ENCODE measurements at places on chromosomes 11 and 22. TPM values are rescaled to one million over a fixed set of nuclear protein-coding genes. Genes with fewer than 3 reads are reported as not detected.
A peak's percentile ranks its signal among the peaks of the same experiment; 100 is the strongest.

The CD3G gene
- not detected for total RNA-seq

The KCNJ11 gene
- 5.9 TPM for total RNA-seq

The RAC2 gene
- total RNA-seq, result not detected

The SSTR3 gene
- total RNA-seq, result not detected

The FAR1 gene
- total RNA-seq, result 88.5 TPM

The LINC01488 gene
- not detected for total RNA-seq

The SLC22A9 gene
- total RNA-seq, result not detected

The ALDH3B2 gene
- total RNA-seq, result not detected

The RIC3 gene
- not detected for total RNA-seq

- H3K4me3 ChIP-seq, result no peak overlapping the region
- peaks cover 28% of the 10 kb centered on the region for H3K4me1 ChIP-seq
- H3K36me3 ChIP-seq, result no peaks in the 10 kb centered on the region
- no peaks in the 10 kb centered on the region for H3K27me3 ChIP-seq
- H3K27ac ChIP-seq, result peak overlapping the region; percentile 33
Measured at GRCh38 chr22:25084405-25085107, 115.1 kb upstream of the CRYBB3 start.

- DNase-seq, result peak; percentile 74
- no peaks in the 10 kb centered on the region for H3K36me3 ChIP-seq
- H3K4me1 ChIP-seq, result no peaks in the 10 kb centered on the region
- H3K27ac ChIP-seq, result no peak overlapping the region
- no peak overlapping the region for H3K4me3 ChIP-seq
Measured at GRCh38 chr11:111777094-111778046, 11.2 kb upstream of the PPP2R1B start.

DNA sequence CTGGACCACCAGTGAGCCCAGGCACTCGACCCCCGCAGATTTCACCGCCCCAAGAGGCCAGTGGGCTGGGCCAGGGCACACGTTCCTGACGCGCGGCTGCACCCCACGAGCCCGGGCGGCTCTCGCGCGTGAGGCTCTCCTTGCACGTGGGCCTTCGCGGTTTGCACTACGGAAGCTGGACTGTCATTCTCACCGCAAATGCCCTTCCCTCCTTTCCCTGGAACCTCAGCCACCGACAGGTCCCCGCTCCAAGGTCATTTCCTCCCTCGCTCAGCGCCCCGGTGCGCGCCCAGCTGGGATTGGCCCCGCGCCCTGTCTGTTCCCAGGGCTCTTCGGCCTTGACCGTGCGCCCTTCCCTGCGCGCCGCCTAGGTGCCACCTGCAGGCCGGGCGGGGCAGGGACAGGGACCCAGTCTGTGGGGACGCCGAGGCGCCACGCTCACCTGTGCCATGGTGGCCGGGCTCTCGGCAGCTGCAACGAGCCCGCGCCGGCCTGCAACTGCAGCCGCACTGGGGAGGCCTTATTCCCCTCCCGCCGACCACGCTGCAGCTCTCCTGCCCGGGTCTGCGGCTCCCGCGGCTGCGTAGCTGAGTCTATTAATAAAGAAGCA, 2.1 kb upstream of the CPT1A start:
- H3K27ac ChIP-seq, result no peak overlapping the region
- H3K4me3 ChIP-seq, result no peak overlapping the region
- H3K4me1 ChIP-seq, result no peaks in the 10 kb centered on the region
- H3K27me3 ChIP-seq, result no peaks in the 10 kb centered on the region

- no peak overlapping the region for H3K27ac ChIP-seq
- H3K4me1 ChIP-seq, result 0 out of 2 replicates have a peak, but pooled peaks cover 2% of the 10 kb centered on the region
- H3K4me3 ChIP-seq, result no peak overlapping the region
- DNase-seq, result no peak
Measured at GRCh38 chr11:79026803-79027445, 413.9 kb downstream of the TENM4 start.

DNA sequence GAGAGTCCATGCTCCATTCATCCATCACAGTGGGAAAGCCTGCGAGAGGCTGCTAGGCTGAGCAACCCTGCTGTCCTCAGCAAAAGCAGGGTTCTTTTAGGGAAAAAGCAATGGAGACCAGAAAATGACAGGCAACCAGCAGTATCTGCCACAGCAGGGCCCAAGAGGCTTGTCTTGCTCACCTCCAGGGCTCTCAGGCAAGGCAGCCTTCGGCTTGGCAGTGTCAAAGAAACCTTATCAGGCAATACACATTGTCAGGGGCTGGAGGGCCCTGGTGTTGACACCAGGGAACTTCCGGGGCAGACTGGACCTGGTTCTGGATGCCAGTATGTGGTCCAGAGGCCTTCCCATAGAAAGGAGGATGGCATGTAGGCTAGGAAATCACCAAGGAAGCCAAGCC, 10.2 kb upstream of the TLCD5 start:
- no peak for DNase-seq
- no peaks in the 10 kb centered on the region for H3K4me1 ChIP-seq
- H3K4me3 ChIP-seq, result no peak overlapping the region
- H3K36me3 ChIP-seq, result no peaks in the 10 kb centered on the region
- no peaks in the 10 kb centered on the region for H3K27me3 ChIP-seq
- H3K27ac ChIP-seq, result no peak overlapping the region

- H3K4me3 ChIP-seq, result no peak overlapping the region
- H3K36me3 ChIP-seq, result no peaks in the 10 kb centered on the region
- peaks cover 7% of the 10 kb centered on the region for H3K4me1 ChIP-seq
- H3K27ac ChIP-seq, result no peak overlapping the region
- no peaks in the 10 kb centered on the region for H3K27me3 ChIP-seq
Measured at GRCh38 chr11:116963813-116964212, 126.4 kb upstream of the APOA1 start.

DNA sequence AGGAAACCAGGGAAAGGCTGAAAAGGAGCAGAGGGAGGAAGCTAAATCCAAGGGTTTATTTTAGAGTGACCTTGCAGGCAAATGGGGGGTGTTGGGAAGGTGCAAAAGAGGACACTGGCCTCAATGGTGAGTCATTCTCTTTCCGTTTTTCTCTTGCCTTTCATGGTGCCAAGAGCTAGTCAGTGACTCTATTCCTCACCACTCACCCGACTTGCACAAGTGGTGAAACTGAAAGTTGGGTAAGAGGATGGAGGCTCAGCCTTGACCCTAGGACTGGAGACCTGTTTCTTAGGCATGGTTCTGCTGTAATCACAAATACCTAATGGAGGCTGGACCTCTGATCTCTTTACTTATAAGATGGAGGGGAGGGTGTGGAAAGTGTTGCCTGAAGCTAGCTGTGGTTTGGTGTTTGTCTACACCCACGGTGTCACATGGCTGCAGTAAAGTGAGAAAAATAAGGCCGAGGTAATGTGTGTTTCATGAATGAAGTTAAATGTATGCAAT, 67.3 kb upstream of the CREB3L1 start:
- H3K36me3 ChIP-seq, result no peaks in the 10 kb centered on the region
- no peak for DNase-seq
- H3K4me1 ChIP-seq, result no peaks in the 10 kb centered on the region
- H3K27ac ChIP-seq, result no peak overlapping the region
- no peak overlapping the region for H3K4me3 ChIP-seq

GRCh38 chr22:18067121-18067520, 10.7 kb upstream of the PEX26 start:
- peaks cover 19% of the 10 kb centered on the region for H3K4me1 ChIP-seq
- no peaks in the 10 kb centered on the region for H3K36me3 ChIP-seq
- H3K4me3 ChIP-seq, result no peak overlapping the region
- no peak for DNase-seq
- no peaks in the 10 kb centered on the region for H3K27me3 ChIP-seq

DNA sequence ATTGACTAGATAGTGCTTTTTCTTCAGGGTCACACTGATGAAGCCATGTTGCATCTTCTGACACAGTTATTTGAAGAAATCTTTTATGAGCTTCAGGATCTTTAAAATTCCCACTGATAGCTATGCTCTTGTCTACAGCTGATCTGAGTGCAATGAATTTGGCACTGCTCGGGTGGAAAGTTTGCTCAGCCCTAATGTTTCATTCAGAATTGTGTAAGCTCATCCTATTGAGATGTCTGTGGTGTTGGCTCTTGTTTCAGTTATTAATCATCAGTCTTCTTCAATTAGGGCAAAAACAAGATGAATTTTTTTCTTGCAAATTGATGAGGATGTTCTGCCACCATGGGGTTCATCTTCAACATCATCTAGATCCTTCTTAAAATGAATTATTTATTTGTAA, 1387.0 kb upstream of the RAG2 start:
- H3K27me3 ChIP-seq, result no peaks in the 10 kb centered on the region
- no peaks in the 10 kb centered on the region for H3K4me1 ChIP-seq
- H3K27ac ChIP-seq, result no peak overlapping the region
- DNase-seq, result no peak

GRCh38 chr11:114892381-114893197, 214.3 kb downstream of the NXPE2 start:
- H3K36me3 ChIP-seq, result no peaks in the 10 kb centered on the region
- H3K4me1 ChIP-seq, result no peaks in the 10 kb centered on the region
- no peak overlapping the region for H3K27ac ChIP-seq
- no peaks in the 10 kb centered on the region for H3K27me3 ChIP-seq
- DNase-seq, result peak; percentile 27

GRCh38 chr11:1557904-1558774, 13.9 kb downstream of the DUSP8 start:
- no peak overlapping the region for H3K4me3 ChIP-seq
- no peaks in the 10 kb centered on the region for H3K27me3 ChIP-seq
- H3K4me1 ChIP-seq, result peaks cover 6% of the 10 kb centered on the region
- H3K27ac ChIP-seq, result no peak overlapping the region
- DNase-seq, result no peak

GRCh38 chr11:2926611-2927051, 2.6 kb downstream of the PHLDA2 start:
- no peaks in the 10 kb centered on the region for H3K36me3 ChIP-seq
- no peak overlapping the region for H3K4me3 ChIP-seq
- H3K27me3 ChIP-seq, result no peaks in the 10 kb centered on the region
- no peak overlapping the region for H3K27ac ChIP-seq
- no peaks in the 10 kb centered on the region for H3K4me1 ChIP-seq
- DNase-seq, result no peak

GRCh38 chr11:40186437-40187263, 1272.8 kb downstream of the LRRC4C start:
- no peak for DNase-seq
- no peaks in the 10 kb centered on the region for H3K4me1 ChIP-seq
- H3K27me3 ChIP-seq, result 0 out of 2 replicates have a peak, but pooled peaks cover 5% of the 10 kb centered on the region

DNA sequence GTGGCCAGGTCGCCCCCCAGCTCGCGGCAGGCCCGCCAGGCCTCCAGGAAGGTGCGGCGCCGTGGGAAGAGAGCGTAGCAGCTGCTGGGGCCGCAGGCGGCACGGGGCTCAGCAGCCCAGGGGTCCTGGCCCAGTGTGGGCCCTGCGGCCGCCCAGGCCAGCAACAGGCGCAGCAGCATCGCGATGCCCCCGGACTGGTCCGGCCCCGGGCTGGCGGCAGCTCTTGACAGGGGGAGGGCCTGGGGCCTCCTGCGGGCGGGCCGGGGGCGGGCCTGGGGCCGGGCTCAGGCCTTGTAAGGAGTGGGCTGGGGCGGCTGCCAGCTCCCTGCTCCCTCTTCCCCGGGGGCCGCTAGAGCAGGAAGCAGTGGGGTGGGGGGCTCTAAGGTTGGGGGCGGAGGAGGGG, at the start of gene CD248:
Gene CD248, minus strand, starts transcription at position 196 of the 403 bp plus-strand sequence. Its CDS starts 17 bp downstream, at position 179.
- peak within 1 kb of the TSS; percentile 56 for H3K27ac ChIP-seq
- DNase-seq, result peak; percentile 70
- H3K4me3 ChIP-seq, result peak within 1 kb of the TSS; percentile 47
- H3K36me3 ChIP-seq, result no peaks in the 10 kb centered on the region
- H3K4me1 ChIP-seq, result peaks cover 11% of the 10 kb centered on the region
- H3K27me3 ChIP-seq, result no peaks in the 10 kb centered on the region

GRCh38 chr22:35726398-35726797, 8.7 kb downstream of the APOL5 start:
- H3K27me3 ChIP-seq, result no peaks in the 10 kb centered on the region
- no peak overlapping the region for H3K4me3 ChIP-seq
- no peak overlapping the region for H3K27ac ChIP-seq

GRCh38 chr11:20120134-20120925, 39.9 kb downstream of the DBX1 start:
- DNase-seq, result no peak
- H3K4me3 ChIP-seq, result no peak overlapping the region
- no peak overlapping the region for H3K27ac ChIP-seq

DNA sequence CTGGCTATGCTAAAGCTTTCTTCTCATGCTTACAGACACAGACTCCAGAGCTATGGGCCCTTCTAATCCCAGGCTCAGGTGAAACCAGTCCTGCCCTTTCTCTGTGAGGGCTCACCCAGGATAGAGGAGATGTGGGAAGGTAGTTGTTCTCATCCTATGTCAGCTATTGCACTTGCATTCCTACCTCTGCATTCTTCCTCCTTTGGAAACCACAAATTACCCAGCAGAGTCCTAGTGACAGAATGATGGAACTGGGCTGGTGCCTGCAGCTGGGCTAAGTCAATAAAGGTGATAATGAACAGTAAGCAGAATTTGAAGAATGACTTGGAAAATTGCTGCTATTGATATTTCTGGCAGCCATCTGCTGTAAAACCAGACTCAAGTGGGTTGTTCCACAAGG, 560.0 kb downstream of the TMEM135 start:
- DNase-seq, result no peak
- H3K27ac ChIP-seq, result no peak overlapping the region
- no peaks in the 10 kb centered on the region for H3K27me3 ChIP-seq
- no peaks in the 10 kb centered on the region for H3K36me3 ChIP-seq

- DNase-seq, result no peak
- no peak overlapping the region for H3K27ac ChIP-seq
- peaks cover 10% of the 10 kb centered on the region for H3K4me1 ChIP-seq
- no peak overlapping the region for H3K4me3 ChIP-seq
Measured at GRCh38 chr11:114158886-114159285, 99.4 kb downstream of the ZBTB16 start.

DNA sequence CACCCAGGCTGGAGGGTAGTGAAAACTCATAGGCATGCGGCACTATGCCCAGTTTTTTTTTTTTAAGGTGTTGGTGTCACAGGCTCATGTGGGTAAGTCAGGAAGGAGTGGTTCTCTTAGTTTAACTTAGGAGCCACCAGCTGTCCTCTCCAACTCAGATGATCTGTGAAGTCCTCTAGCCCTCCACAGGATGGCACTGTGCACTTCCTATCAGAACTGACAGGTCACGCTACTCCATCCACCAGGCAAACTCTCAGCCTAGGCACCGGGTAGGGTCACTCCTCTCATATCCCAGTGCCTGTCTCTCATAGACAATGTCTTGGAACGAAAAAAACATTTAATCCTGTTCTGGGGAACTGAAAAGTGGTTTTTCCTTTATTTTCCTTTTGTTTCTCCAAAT, 16.5 kb downstream of the NAP1L4 start:
- H3K4me3 ChIP-seq, result no peak overlapping the region
- H3K36me3 ChIP-seq, result peaks cover 80% of the 10 kb centered on the region
- no peak for DNase-seq
- no peaks in the 10 kb centered on the region for H3K4me1 ChIP-seq
- H3K27ac ChIP-seq, result no peak overlapping the region
- no peaks in the 10 kb centered on the region for H3K27me3 ChIP-seq

DNA sequence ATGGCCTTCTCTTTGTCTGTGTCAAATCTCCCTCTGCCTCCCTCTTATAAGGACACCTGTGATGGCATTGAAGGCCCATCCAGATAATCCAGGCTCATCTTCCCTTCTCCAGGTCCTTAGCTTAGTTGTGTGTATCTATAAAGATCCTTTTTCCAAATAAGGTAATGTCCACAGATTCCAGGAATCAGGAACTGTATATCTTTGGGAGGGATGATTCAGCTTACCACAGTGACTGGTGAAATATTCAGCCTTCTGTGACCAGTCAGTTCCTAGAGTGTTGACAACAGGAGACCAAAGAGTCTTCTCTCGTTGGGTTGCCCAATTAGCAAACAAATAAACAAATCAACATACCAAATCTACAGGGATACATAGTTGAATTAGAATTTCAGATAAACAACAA, 175.8 kb downstream of the MPPED1 start:
- no peak overlapping the region for H3K4me3 ChIP-seq
- no peak overlapping the region for H3K27ac ChIP-seq
- no peaks in the 10 kb centered on the region for H3K27me3 ChIP-seq
- no peaks in the 10 kb centered on the region for H3K4me1 ChIP-seq
- no peak for DNase-seq

All from SJCRH30 (cell line).